ENCODE measurements at places on chromosomes 7 and 10.

DNA sequence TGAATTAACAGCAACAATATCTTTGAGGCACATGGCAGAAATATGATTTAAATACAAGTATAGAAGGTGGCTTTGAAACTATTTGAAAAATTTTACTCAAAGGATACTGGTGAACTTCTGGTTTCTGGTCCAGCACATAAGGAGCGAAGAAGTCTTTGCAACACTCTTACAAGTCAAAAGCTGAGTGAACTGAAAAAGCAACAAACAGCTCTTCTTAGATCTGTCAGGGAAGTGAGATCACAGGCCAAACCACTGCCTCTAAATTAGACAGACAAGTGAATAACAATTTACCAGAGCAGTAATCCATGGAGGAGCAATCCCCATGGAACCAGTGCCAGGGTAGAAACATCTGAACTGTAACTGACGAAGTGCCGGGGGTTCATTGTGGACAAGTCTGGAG lies 9.6 kb upstream of the VWC2 start:
- DNase-seq = no peak
- H3K4me3 ChIP-seq = no peak overlapping the region
- no peaks in the 10 kb centered on the region for H3K36me3 ChIP-seq
- no peaks in the 10 kb centered on the region for H3K4me1 ChIP-seq
- no peaks in the 10 kb centered on the region for H3K27me3 ChIP-seq

DNA sequence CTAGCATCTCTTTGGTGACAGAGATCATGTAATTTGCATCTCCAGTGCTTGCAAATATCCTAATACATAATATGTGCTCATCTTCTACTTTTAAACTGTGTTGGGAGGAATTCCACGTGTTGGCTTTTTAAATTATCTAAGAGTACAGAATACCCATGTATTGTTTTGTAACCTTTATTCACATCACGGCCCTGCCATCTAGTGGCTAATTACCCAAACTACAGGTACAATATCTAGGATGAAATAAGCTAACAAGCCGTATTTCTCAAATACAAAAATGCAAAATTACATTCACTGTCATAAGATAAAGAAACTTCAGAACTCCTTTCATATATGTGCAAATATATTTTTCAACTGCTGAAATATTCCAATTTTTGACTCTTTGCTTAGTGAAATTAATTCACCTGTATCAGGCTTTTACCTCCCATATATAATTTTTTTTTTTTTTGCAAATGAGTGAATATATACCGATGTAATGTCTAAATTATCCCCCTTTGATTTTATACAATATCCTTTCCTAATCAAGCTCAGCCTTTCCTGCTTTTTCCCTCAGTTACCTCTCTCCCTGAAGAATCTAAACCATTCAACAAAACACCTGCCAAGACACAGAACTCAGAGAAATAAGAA lies 30.3 kb upstream of the LSM8 start:
- no peaks in the 10 kb centered on the region for H3K4me1 ChIP-seq
- no peak for DNase-seq
- no peak overlapping the region for H3K27ac ChIP-seq
- H3K4me3 ChIP-seq = no peak overlapping the region
- no peaks in the 10 kb centered on the region for H3K27me3 ChIP-seq

- DNase-seq = no peak
- no peak overlapping the region for H3K4me3 ChIP-seq
- H3K4me1 ChIP-seq = peaks cover 10% of the 10 kb centered on the region
Observed at GRCh38 chr7:158018971-158019645, 568.5 kb downstream of the PTPRN2 start.

GRCh38 chr7:48472640-48473039 lies 301.4 kb downstream of the ABCA13 start:
- H3K4me1 ChIP-seq = no peaks in the 10 kb centered on the region
- H3K4me3 ChIP-seq = no peak overlapping the region
- H3K27me3 ChIP-seq = no peaks in the 10 kb centered on the region
- DNase-seq = no peak
- H3K27ac ChIP-seq = no peak overlapping the region

DNA sequence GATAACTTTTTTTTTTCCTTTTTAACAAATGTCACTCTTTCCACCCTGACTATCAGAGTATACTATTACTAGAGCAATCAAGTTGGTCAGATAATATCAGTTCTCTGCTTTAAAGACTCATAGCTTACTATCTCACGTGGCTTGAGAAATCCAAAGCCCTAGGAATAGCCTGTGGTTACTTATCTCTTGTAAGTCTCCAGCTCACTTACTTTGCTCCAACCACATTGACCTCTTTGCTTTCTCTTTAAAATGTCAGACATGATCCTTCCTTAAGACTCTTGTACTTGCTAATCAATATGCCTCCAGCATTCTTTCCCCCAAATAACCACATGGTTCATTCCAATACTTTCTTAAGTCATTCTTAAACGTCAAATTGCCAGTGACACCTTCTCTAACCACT lies 1292.2 kb downstream of the REEP3 start:
- no peaks in the 10 kb centered on the region for H3K36me3 ChIP-seq
- H3K27me3 ChIP-seq = no peaks in the 10 kb centered on the region
- H3K27ac ChIP-seq = no peak overlapping the region
- no peaks in the 10 kb centered on the region for H3K4me1 ChIP-seq

- no peaks in the 10 kb centered on the region for H3K36me3 ChIP-seq
- H3K27ac ChIP-seq = no peak overlapping the region
- H3K4me3 ChIP-seq = no peak overlapping the region
- no peaks in the 10 kb centered on the region for H3K4me1 ChIP-seq
- no peaks in the 10 kb centered on the region for H3K27me3 ChIP-seq
- no peak for DNase-seq
Observed at GRCh38 chr7:4054158-4054557, 627.9 kb upstream of the FOXK1 start.

GRCh38 chr10:59626523-59626869 lies 83.2 kb downstream of the SLC16A9 start:
- no peaks in the 10 kb centered on the region for H3K4me1 ChIP-seq
- DNase-seq = no peak
- H3K36me3 ChIP-seq = no peaks in the 10 kb centered on the region
- H3K27me3 ChIP-seq = no peaks in the 10 kb centered on the region
- H3K27ac ChIP-seq = no peak overlapping the region

- no peak overlapping the region for H3K27ac ChIP-seq
- no peaks in the 10 kb centered on the region for H3K36me3 ChIP-seq
- no peaks in the 10 kb centered on the region for H3K27me3 ChIP-seq
- H3K4me1 ChIP-seq = no peaks in the 10 kb centered on the region
- H3K4me3 ChIP-seq = no peak overlapping the region
- DNase-seq = no peak
Observed at GRCh38 chr7:77752016-77752415, 46.2 kb downstream of the TMEM60 start.

- no peak overlapping the region for H3K4me3 ChIP-seq
- H3K36me3 ChIP-seq = no peaks in the 10 kb centered on the region
- peaks cover 20% of the 10 kb centered on the region for H3K4me1 ChIP-seq
- H3K27me3 ChIP-seq = no peaks in the 10 kb centered on the region
- DNase-seq = no peak
Observed at GRCh38 chr10:4196771-4197390, 411.9 kb upstream of the KLF6 start.

GRCh38 chr7:43763183-43763582 lies 4.7 kb downstream of the BLVRA start:
- peaks cover 49% of the 10 kb centered on the region for H3K4me1 ChIP-seq
- no peaks in the 10 kb centered on the region for H3K27me3 ChIP-seq

- H3K4me1 ChIP-seq = no peaks in the 10 kb centered on the region
- H3K36me3 ChIP-seq = no peaks in the 10 kb centered on the region
- no peak overlapping the region for H3K4me3 ChIP-seq
- DNase-seq = no peak
Observed at GRCh38 chr7:38478404-38478803, 152.8 kb downstream of the AMPH start.

GRCh38 chr10:76992467-76992866 lies 645.1 kb downstream of the KCNMA1 start:
- no peaks in the 10 kb centered on the region for H3K27me3 ChIP-seq
- no peak overlapping the region for H3K27ac ChIP-seq
- H3K36me3 ChIP-seq = no peaks in the 10 kb centered on the region
- H3K4me3 ChIP-seq = no peak overlapping the region
- DNase-seq = no peak

All from tibial nerve (tissue), 4 donors.